Vagina (tissue), 2 donors: ENCODE measurements at places on chromosomes 4 and X.

DNA sequence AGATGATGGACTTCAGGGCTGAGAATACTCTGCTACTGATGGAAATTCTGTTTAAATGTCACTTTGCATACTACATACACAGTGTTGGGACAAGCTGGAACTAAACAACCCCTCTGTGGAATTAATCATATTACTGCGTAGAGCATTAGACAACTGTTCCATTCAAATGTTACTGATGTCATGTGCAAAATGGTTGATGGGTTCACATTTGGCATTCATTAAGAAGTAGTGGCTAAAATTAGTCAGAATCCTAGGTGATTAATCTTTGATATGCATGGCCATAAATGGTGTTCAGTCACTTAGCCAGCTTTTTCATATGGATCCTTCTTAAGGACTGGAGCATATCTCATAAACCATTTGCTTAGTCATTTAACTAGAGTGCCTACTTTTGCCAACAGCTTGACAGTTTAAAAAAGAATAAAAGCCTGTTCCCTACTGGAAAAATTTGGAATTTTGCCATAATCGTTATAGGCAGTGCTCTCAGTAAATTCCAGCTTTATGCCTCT, 105.2 kb downstream of the RNF150 start:
- no peak for DNase-seq

DNA sequence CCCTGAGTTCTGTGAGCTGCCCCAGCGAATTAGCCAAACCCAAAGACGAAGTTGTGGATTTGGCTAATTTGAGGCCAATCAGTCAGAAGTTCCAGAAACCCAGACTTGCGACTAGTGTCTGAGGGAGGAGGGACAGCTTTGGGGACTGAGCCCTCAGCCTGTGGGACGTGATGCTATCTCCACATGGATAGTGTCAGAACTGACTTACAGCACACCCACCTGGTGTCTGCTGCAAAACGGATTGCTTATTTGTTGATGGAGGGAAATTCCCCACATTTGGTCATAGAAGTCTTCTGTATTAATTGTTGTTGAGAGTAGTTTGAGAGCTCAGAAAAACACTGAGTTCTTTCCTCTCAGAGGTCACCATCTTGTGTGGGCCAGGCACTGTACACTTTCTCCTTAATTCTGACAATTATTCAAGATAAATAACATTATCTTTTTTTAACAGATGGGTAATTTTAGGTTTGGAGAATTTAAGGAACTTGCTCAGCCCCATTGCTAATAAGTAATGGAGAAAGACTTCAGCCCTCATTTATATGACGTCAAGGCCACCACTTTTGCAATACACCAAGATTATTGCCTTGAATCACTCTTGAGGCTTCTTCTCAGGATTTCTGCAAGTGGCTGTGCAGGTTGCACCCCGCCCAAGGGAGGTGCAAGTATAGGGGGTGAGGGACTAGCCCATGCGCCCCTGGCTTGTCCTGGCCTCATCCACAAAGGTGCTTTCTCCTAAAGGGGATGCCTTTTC, 16.7 kb downstream of the CLRN2 start:
- DNase-seq = no peak

DNA sequence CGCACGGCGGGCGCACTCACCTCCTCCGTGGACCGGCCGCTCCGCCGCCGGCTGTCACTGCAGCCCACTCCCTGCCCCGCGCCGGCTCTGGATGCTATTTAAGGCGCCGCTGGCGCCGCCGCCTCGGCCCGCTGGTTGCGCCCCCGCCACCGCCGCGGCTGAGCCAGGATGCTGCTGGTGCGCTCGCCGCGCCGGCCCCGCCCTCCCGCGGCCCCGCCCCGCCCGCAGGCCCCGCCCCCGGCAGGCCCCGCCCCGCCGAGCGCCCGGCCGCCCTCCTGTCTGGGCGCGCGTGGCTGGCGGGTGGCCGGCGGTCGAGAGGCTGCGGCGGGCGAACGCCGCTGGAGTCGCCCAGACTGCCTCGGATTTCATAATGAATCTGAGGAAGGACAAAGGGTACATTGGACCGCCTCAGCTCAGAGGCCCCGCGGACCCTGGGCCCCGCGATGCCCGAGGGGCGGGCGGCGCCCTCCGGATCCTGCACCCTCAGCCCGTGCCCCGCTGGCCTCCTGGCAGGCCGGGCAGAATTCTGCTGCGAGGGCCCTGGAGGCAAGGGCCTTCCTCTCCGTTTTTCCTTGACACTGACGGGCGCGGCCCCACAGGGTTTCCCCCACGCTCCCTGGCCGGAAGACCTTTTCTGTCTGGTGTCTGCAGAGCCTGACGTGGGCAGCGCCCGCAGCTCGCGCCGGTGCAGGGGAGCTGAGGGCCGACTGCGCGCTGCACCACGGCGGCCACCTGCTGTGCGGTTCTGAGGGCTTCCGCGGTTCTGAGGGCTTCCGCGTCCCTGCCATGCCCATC, at the start of gene ACSL1:
Gene ACSL1, minus strand, starts transcription at position 73 of the 795 bp plus-strand sequence. CDS start 22,454 bp downstream, outside the sequence.
- no peak for DNase-seq

- no peak for DNase-seq
Measured at GRCh38 chrX:19791562-19791961, 95.8 kb downstream of the SH3KBP1 start.

- DNase-seq = no peak
Measured at GRCh38 chr4:64230709-64231310, 178.4 kb downstream of the TECRL start.

DNA sequence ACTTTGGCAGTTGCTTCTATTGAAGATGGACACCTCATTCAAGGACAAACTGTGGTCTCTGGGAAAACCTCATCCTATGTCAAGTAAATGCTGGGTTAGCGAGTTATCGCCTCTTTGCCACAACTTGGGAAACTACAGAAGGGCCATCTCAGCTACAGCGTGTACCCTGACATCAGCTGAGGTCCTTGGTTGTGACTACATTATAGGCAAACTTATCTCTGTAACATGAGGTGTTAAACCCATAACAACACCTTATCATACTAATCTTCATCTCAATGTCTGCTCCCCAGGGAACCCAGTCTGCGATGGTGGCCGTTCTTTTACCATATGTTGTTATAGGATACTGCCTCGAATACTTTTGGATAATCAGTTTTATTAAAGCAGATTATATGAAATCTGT, 1862.7 kb downstream of the STIM2 start:
- no peak for DNase-seq

DNA sequence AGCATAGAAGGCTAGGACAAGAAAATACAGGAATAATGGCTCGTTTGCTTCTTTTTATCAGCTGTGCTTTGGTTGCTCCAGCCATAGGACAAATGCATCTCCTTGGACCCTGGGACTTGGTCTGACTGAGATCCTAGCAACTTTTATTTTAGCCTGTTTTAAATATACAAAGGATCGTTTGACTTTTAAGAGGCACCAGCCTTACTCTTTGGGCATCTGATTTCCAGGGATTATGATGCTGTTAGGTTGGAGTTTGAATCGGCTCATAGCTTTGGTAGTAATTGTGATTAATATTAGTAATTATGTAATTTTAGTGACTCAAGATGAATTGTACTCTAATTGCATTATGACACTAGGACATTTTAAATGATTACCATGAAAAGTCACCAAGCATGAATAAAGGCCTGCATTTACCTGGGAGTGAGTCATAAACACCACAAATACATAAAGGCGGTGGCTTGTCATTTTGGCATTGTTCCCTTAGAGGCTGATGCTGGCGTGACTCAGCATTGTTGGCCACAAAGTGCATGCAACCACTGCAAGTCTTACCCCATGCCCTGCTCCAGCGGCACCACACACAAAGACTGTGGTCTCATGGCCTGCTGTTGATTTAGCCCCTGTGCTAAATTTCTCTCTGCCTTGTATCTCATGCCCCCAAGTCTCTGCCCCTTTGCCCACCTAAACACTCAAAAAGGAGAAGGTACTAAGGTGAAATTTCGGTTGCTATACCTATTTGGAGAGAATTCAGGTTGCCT, 12.4 kb downstream of the GPAT3 start:
- no peak for DNase-seq

DNA sequence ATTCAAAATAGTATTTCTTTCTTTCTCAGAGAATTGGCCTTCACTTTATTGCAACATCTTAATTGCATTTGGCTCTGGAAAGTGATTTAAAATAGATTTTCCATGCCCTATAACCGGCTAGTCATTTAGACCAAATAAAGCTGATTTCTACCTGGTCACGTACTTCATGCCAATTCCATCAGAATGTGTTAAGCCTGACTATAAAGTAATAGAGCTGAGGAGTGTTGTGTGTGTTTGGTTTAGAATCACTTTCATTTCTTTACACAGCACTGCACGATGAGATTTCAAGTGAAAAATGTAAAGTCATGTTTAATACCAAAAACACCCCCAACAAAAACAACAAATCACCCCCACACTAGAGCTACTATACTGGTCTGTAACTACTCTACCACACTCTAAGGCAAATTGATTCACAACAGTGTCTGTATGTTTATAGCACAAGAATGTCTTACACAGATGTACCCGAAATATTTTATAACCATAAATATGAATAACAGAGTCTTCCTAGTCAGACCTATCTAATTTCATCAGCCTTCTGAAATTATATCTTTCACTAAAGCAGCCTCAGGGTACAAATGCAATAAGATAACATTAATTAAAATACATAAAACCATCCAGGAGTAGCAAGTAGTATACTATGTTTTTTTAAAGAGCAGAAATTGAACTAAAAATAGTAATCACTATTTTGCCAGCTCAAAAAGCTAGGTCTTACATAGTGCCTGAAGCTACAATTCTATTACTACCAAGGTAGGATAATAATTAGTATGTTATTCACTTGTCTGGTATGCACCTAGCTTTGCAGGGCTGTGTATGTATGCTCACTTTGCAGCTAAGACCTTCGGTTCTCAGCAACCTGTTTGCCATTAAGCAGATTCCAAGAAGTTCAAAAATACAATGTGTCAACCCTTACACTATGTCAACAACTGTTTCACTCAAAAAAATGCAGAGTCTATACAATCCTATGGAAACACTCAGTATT, 28.4 kb downstream of the APBB2 start:
- no peak for DNase-seq
